ENCODE measurements at places on chromosomes 2 and 18. TPM values are rescaled to one million over a fixed set of nuclear protein-coding genes. Genes with fewer than 3 reads are reported as not detected.

The EFR3B gene
- 6.1 TPM for total RNA-seq

The TEX44 gene
- not detected for total RNA-seq

The STAT4 gene
- 4.8 TPM for total RNA-seq

The ABCB11 gene
- not detected for total RNA-seq

The DNAJC5G gene
- not detected for total RNA-seq

The HOXD1 gene
- not detected for total RNA-seq

- no peak for DNase-seq
These were observed 63.3 kb upstream of the ZNF236 start for GRCh38 chr18:76759056-76759455.

DNA sequence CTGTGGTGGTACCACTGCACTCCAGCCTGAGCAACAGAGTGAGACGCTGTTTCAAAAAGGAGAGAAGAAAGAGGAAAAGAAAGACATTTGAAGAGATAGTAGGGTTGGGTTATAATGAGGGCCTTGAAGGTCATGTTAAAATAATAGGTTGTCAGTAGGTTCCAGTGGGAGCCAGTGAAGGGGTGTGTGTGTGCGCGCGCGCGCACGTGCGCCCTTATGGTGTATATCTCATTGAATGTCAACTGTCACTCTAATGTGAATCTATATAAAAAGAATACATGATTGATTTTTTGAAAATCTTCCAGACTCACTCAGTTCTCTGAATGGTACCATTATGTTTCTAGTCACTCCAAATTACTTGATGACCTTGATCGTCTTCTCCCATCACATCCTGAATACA is 9.1 kb downstream of the ZCCHC2 start:
- DNase-seq, result no peak

GRCh38 chr18:58490238-58490637 is 138.7 kb downstream of the ALPK2 start:
- DNase-seq, result no peak

DNA sequence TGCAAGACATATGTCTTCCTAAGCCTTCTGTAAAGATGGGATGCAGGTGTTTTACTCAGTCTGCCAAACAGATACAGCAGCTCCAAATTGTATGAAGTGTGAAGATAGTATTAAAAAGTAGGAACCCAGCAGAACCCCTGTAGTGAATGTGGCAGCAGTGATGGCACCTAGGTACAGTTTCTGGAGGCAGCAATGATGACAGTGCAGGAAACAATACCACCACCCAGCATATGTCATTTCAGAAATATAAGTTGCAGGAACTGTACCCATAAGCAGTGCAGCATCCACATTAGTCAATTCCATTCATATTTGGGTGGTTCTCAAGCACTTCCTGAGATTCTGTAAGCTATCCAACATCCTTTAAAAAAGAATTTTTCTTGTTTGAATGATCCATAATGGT is 46.7 kb upstream of the ATP5MC3 start:
- no peak for DNase-seq

DNA sequence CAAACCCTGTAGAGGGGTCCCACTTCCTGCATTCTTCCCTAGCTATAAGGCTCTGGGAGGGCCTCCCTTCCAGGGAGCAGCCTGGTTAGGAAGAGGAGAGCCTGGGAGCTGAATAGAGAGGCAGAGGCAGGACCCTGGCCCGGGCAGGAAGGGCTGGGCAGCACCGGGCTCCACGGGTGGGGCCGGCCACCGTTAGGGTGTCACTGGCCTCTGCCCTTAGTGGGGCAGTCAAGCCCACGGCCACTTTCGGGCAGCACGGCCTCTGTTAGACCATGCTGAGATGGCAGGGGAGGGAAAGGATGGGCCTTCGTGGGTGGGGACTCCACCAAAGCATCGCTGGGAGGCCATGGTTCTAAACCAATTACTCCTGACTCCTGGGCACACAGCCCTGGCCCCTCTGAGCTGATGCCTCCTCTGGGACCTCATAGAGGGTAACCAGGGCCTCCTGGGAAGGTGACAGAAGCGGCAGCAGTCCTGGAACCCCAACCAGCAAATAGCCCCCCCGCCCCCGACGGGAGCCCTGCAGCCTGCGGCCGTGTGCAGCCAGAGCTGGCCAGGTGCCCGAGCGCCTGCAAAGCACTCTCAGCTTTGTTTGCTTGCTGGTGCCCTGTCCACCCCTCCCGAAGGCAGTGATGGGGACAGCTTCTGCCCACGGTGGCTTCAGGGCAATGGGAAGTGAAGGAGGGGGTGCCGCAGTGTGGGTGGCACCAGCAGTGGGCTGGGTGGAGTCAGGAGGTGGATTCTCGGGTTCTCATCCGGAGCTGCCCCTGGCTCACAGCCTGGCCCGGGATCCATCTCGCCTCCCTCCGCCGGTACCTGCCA is 16.3 kb upstream of the HPCAL1 start:
- no peak for DNase-seq

DNA sequence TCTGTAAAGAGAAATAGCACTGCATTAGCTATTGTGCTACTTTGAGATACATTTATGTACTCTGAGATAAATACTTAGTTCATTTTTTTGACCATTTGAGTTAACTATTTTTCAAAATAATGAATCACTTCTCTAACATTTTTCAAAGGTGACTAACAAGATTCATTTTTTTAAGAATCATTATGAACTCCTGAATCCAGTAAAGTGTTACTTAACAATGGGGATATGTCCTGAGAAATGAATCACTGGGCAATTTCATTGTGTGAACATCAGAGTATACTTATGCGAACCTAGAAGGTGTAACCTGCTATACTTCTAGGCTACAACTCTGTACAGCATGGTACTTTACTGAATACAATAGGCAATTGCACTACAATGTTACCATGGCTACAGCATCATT is 355.8 kb downstream of the ARL6IP6 start:
- no peak for DNase-seq
